ENCODE measurements at places on chromosomes 1 and 21.

DNA sequence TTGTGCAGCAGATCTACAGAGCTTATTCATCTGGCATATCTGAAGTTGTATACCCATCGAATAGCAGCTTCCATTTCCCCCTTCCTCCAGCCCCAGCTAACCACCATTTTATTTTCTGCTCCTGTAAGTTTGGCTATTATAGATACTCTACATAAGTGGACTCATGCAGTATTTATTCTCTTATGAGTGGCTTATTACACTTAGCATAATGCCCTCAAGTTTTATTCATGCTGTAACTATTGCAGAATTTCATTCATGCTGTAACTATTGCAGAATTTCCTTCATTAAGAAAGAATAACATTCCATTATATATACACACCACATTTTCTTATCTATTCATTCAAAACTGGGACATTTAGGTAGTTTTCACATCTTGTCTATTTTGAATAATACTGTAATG is 30.5 kb upstream of the IFI16 start:
- no peak for DNase-seq

DNA sequence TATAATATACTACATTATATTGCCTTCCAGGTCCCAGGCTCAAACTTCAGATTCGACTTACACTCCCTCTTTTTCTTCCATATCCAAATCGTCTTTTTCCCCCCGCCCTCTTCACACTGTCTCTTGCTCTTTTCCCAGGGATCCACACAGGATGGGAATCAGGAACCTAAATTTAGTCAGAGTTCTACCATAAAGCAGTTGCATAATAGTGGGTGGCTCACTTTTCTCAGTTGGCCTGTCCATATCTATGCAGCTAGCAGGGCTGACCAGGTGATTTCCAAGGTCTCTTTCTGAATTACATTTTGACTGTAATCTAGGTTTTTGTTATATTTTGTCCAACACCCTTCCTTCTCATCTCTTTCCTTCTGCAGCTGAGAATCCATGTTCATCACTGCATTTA is 7.7 kb upstream of the BCAS2 start:
- DNase-seq, result no peak

DNA sequence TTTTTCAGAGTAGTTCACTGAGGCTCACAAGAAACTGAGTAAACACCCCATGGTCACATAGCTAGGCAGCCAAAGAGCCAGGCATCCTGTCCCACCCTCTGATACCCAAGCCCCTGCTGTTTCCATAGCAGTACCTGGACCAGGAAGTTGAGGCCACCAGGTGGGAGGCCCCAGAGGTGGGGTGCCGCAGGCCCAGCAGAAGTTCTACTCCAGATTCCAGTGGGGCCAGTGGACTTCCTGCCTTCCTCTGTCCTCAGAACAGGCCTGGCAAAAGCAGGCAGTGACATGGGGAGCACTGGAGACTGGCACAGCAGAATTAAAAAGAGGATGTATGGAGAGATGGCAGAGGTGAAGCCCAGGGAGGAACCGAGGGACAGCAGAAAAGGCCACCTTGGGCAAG is 19.0 kb downstream of the FOXO6 start:
- DNase-seq, result no peak

GRCh38 chr1:58454807-58455206 is 91.7 kb downstream of the OMA1 start:
- DNase-seq, result no peak

DNA sequence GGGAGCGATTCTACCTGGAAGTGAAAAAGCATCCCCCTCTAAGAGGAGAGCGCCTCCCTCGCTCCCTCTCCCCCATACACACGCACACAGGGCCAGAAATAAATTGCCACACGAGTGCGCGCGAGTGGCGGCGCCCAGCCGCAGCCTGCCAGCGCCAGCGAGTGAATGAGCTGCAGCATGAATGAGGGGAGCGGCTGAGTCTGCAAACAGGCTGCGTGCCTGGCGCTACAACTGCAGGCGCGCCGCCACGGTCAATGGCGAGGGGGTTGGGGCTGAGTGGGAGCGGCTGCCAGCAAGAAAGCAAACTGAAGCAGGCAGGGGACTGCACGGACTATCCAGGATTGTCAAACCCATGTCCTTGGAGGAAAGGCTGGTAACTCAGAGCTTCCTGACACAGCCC is 2.2 kb downstream of the CAMK1G start:
- no peak for DNase-seq

GRCh38 chr1:216627252-216627651 is 96.0 kb downstream of the ESRRG start:
- DNase-seq, result no peak

GRCh38 chr1:156384658-156385057 is 15.6 kb downstream of the RHBG start:
- DNase-seq, result no peak

DNA sequence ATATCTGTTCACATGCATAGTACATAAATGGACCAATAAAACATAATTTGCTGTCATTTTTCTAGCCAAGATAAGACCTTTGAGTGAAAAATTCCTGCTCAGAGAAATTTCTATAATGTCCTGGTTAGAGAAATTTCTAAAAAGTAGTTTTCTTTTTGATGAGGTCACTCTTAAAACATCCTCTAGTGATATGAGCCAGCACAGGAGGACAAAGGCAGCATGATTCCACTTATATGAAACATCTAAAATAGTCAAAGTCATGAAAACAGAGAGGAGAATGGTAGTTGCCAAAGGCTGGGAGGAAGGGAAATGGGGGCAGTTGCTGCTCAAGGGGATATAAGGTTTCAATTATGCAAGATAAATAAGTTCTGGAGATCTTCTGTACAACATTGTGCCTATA is 239.4 kb downstream of the BACH1 start:
- peak; percentile 53 for DNase-seq

Data from fibroblast of skin of left biceps (primary cell).